ENCODE measurements at places on chromosomes 5 and 9.

DNA sequence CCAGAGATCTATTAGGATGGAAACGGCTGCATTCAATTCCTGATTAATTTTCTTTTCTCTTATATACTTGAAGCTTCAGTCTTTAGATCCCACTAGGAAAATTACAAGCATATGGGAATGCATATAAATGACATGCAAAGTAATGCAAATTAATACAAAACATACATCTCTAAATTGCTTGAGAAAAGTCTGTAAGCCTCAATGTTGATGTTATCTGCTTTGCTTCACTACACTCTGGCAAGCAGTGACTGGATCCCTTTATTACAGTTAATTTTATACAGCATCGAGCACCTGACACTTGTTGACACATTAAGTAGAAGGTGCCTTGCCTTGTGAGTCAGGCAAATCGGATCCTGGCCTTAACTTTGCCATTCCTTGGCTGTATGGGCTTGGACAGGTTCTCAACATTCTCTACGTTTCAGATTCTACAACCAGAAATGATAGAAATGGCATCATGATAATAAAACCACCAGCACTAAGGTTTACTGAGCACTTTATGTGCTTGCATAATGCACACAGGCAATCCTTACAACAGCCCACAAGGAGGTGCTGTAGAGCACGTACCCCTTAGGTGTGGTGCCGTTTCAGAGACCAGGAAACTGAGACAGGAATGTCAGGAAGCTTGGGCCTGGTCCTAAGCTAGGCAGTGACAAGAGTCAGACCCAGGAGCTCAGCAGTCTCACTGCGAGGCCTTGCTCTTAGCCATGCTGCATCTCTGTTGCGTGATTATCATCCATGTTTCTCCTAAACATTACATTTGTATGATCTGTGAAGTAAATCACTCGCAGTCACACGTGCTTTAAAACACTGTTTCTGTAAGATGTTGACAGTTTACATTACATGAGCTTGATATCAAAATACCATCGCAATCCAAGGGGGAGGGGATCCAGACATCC, 2.7 kb downstream of the GCNT4 start:
- DNase-seq, result peak; percentile 74

- DNase-seq, result no peak
Observed at GRCh38 chr9:68536876-68537615, 3.6 kb downstream of the TMEM252 start.

DNA sequence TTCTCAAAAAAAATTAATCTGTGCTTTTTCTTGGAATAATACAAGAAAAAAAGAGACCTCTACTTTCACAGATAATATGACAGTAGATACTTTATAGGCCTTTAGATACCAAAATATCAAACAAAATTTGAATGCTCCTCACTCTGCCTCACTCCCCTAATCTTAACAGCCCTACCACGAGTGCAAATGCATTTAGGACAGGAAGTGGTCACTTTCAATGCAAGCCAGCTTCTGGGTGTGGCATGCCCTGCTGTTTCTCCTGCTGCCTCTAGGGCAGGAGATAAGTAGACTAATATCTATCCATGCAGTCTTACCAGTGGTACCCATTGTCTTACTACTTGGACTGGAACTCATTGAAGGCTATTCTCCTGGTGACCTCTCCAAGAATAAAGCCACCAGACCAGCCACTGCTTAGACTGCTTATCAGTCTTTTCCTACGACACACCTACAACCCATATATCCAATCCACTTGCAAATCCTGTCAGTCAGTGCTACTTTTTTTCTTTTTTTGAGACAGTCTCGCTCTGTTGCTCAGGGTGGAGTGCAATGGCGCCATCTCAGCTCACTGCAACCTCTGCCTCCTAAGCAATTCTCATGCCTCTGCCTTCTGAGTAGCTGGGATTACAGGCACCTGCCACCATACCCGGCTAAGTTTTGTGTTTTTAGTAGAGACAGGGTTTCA, 23.0 kb downstream of the FRRS1L start:
- peak; percentile 48 for DNase-seq

GRCh38 chr5:177373806-177374205, 10.4 kb upstream of the SLC34A1 start:
- no peak for DNase-seq

DNA sequence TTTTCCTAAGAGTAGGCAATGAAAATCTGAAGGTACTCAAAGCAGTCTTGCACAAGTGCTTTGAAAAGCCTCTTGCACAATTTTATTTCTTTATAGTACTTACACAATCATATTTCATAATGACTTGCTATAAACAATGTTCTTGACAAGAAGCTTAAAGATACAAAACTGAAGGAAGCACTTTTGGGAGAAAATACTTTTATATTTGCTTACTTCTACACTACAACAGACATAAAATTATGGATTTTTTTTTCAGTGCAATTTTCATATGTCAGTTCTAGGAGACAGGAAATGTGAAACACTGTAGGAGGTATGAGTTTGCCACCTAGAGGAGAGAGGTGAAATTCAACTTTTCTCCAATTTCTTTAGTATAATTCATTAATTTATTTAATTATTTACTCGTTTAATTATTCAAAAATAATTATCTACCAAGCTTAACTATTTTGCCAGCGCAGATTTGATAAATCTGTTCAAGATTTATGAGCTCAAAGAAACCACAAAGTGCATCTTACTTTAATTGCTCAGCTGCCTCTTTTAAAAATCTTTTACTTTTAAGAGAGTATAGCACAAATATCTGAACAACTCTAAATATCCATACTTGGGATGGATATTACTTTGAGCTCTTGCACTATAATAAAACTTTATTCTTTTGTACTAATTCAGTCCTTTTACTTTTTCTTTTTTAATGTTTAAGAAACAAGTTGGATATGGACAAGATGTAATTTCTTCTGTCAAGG, 29.0 kb upstream of the CDKN2B start:
- DNase-seq, result no peak

DNA sequence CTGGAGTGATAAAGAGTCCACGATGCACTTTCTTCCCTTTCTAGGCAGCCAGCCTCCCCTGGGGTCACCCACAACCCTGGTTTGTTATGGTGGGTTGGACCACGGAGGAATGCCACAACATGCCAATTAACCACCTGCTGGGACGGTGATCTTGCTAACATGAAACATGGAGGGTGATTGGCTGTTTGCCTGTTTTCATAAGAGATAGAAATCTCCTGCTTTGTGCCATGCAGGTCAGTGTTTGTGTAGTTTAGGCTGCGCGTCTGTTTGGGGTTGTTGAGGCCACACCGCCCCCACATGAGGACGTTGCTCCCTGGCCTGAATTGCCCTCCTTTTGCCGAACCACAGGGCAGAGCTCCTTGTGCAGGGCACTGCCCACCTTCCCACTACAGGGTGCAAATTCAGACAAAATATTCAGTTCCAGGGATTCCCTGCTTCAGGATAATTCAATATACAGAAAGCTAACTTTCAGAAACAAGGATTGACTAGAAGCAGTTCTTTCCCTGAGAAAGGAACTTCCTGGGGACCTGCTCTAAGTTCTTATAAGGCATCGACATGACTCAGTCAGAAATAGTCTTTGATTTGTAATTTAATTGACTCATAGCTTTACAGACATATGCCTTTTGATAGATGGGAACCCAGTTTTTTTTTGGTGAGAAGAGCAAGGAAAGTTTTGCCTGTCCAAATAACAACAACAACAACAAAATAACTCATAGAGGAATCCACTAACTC, 427.6 kb downstream of the GADD45G start:
- DNase-seq, result no peak

GRCh38 chr9:129455151-129455995, 165.5 kb downstream of the C9orf50 start:
- no peak for DNase-seq

DNA sequence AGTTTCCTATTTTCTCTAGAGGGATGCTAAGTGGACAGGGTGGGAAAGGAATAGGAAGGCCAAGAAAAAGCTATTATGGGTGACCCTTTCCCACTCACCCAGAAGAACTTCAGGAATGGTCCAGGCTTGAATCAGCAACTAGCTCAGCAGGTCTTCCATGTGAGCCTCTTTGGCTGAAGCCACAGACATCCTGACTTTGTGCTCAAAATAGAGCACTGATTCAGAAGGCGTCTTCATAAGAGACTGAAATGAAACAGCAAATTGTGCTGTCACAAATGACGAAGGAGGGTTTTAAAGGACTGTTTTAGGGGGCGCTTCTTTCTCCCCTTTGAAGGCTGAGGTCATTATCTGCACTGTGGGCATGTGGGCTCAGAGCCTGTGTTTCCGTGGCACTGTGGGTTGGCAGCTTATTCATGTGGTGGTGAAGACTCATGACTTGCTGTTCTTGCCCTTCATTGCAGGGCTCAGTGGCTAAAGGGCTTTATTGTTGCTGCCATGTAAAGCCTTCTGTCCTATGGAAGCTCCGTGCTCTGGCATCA, 65.8 kb upstream of the NFIL3 start:
- peak; percentile 15 for DNase-seq

- DNase-seq, result no peak
Observed at GRCh38 chr5:165004175-165004574, 1498.8 kb downstream of the MAT2B start.

GRCh38 chr9:135087489-135087792, at the start of gene OLFM1:
TSS of gene OLFM1 (plus strand) at chr9:135087668. CDS start at chr9:135087990, 322 bp downstream.
- no peak for DNase-seq

- no peak for DNase-seq
Observed at GRCh38 chr5:79202076-79202475, 33.9 kb upstream of the JMY start.

DNA sequence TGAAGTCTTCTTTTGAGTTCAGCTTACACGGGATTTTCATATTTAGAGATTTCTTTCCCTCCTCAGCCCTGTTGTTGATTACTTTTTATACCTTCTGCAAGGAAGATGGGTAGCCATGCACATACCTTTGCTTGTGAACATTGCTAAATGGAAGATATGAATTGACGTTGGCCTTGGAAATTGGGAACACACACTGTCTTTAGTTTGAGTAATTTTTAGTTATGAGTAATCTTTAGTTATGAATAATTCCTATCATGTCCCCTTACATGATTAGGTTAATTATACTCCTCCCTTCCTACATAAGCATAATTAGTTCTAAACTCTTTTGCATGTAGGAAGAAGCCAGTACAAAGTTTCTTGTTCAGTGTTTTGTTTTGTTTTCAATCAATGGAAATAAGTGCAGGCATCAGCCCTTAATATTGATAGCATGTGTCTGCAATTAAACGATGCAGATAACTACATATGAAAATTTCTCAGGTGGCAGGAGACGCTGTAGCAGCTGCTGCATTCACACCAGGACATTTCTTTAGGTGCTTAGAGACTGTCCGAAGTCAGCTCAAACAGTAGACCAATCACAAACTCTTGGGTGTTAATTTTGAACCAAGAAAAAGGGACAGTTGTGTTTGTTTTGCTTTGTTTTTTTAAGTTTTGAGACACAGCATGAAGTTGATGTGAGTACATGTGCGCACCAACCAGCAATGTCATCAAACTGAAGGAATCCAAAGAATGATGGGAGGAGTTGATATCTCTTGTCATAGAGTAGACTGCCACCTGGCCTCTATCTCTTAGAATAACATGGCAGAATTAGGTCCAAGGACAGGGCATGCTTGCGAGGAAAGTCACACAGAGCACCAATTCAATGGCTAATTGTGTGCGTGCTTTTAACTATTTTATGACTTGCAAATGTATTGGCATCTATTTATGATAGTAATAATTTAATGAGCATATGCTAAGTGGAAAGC, 51.4 kb downstream of the SMARCA2 start:
- peak; percentile 17 for DNase-seq

- peak; percentile 72 for DNase-seq
Observed at GRCh38 chr5:99060306-99061261, 131.8 kb upstream of the CHD1 start.

GRCh38 chr9:17927616-17928015, 348.8 kb downstream of the SH3GL2 start:
- DNase-seq, result no peak

GRCh38 chr5:58127255-58128220, 332.3 kb downstream of the PLK2 start:
- no peak for DNase-seq

GRCh38 chr5:4662756-4663155, 477.4 kb upstream of the ADAMTS16 start:
- no peak for DNase-seq

GRCh38 chr5:4572311-4573100, 567.6 kb upstream of the ADAMTS16 start:
- no peak for DNase-seq

- DNase-seq, result no peak
Observed at GRCh38 chr5:139134906-139135305, 63.3 kb downstream of the SIL1 start.

DNA sequence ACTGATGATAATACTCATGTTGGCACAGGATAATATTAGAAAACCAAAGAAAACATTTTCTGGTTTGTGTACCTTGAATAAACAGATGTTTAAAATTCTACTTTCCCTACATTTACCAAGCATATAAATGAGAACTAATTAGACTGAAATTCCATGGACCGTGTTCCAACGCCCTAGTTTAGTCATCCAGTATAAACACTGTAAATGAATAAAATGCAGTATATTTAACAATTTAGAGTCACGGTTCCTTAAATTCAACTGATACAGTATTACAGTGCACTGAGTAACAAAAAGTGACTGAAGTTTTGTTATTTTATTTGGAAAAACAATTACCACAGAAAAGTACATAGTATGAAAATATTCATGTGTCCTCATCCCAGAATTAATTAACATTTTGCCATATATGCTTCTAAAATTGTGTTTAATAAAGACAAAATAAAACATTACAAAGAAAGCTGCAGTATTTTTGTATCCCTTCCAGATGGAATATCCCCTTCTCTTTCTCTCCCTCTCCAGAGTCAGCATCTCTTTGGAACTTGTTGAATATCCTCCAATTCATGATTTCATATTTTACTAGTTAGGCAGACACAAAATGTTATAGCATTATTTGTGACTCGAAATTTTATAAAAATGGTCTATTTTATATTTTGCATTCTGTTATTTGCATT, 112.5 kb downstream of the HMHB1 start:
- no peak for DNase-seq

DNA sequence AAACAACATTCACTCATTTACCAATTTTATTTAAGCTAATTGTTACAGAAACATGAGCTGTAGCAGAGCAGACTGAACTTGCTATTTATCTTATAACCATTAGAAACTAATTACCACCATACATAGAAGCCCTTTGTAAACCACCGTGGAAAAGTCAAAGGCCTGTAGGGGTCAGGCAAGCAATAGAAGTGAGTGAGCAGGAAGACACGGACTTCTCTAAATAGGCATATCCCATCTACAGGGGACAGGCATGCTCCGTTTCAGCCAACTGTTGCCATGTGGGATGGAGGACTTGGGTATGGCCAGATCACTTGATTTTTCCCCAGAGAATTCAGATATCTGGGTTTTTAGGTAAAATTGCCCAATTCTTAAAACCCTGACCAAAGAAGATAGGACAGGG, 44.8 kb downstream of the PRRC1 start:
- DNase-seq, result no peak

- DNase-seq, result no peak
Observed at GRCh38 chr5:154782812-154783592, 27.8 kb downstream of the LARP1 start.
